ENCODE measurements at places on chromosomes 13 and 19. TPM values are rescaled to one million over a fixed set of nuclear protein-coding genes. Genes with fewer than 3 reads are reported as not detected.

Gene ZNF578
- not detected for total RNA-seq

Gene FGF22
- total RNA-seq, result 0.87 TPM

Gene RYR1
- 3.0 TPM for total RNA-seq

Gene FAM216B
- not detected for total RNA-seq

Gene CD79A
- total RNA-seq, result 0.66 TPM

Gene WDR62
- total RNA-seq, result 27.8 TPM

Gene MEIOSIN
- not detected for total RNA-seq
